ENCODE measurements at places on chromosomes 4 and X.

GRCh38 chr4:38983787-38984598 lies 48.2 kb downstream of the TMEM156 start:
- DNase-seq = no peak

DNA sequence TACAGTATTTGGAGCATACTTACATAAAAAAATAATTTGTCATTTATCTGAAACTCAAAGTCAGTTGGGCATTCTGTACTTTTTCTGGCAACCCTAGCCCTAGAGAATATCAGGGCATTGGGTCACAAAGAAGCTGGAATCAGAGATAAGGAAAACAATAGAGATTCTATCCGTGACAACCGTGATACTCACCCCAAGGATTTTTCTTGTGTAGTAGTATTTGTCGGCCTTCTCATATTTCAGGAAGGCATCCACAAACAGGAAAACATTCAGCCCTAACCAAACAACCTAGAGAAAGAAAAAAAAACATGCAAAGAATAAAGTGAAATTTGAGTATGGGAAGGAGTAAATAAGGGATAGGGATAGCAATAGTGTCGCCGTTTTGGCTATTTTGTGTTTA lies 3.6 kb downstream of the NOX1 start:
- no peak for DNase-seq

- no peak for DNase-seq
Measured at GRCh38 chr4:57550198-57550597, 440.0 kb upstream of the IGFBP7 start.

GRCh38 chr4:166924424-166924823 lies 309.9 kb downstream of the SPOCK3 start:
- DNase-seq = no peak

DNA sequence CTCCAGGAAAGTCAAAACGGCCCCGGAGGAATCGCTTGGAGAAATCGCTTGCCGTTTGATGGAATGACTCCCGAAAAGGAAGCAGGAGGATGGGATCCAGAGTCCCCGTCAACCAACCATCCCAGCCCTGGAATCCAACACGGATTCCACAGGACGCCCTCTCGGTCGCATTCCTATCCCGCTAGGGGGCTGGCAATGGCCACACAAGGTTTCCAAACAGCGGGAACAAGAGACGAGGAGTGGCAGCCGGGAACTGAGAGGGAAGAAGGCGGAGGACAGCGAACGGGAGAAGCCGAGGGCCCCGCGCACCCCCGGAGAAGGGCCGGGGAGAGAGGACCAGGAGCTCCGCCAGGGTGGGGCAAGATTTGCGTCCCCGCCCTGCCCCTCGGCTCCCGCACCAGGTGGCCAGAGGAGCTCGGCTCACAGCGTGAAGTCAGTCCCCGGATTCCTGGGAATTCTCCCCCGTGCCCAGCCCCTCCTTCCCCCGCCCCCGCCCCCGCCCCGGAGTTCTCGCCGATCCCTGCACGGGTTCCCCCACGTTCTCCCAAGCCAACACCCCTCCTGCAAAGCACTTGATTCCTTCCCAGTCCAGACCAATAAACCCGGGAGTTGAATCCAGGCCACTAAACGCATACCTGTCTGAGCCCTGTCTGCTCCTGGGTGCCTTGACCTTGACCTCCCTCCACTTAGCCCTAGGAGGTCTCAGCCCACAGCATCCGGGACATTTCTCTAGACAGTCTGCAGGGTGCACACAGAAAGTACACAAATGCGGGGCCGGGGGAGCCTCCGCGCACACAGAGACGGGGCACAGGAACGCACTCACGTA lies 1.4 kb downstream of the PDZD4 start:
- no peak for DNase-seq

GRCh38 chrX:7927259-7928167 lies at the start of gene PNPLA4:
Gene PNPLA4, minus strand, starts transcription at chrX:7927413. Its CDS starts 1,294 bp downstream, at chrX:7926119.
- peak; percentile 71 for DNase-seq

DNA sequence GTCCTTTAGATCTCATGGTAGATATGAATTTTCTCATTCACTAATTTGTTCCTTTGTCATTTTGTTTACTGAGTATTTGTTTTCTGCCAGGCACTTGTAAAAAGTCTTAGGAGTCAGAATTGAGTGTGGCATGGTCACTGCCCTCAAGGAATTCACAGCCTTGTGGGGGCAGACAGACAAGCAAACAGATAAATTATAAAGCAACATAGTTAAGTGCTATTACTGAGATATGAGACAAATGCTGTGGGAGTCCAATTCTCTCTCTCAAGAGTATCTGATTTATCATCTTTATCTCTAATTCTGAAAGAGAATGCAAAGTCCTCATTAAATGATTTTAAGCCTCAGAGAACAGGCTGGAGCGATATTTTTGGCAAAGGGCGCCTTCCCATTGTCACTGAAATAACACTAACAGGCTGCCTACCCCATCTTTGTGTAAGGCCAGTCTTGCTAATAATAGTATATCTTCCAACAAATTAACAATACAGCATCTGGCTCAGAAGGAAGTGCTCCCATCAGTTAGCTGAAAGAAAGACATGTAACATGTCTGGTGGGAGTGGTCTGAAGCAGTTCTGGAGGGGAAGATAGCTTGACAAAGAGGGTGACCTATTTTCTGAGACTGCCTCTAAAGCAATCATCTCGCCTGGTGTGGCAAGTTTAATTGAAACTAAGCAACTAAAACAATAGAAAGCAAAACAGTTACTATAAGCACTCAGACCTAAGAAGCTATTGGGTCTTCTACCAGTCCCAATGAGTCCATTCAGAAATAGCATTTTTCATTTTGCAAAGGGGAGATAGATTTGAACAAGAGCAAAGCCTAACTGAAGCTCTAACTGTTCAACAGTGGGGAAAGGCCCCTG lies 61.5 kb upstream of the AMOT start:
- DNase-seq = no peak

GRCh38 chr4:56752985-56753384 lies 68.5 kb downstream of the SPINK2 start:
- no peak for DNase-seq

DNA sequence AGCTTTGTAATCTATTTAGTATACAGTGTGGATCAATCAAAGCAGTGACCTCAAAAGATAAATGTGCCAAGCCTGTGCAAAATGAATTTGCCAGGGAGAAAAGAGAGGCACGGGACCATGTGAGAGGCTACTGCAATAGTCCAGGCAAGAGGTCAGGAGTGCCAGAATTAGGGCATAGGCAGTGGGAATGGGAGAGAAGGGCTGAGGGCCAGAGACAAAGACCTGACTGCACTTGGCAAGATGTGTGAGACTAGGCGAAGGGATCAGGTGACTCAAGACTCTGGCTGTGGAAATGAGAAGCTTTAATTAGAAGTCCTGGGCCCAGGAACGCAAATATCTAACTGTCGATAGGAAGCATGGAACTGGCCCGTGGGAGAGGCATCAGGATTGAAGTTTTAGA lies 168.1 kb downstream of the DHX15 start:
- DNase-seq = no peak

- DNase-seq = no peak
Measured at GRCh38 chrX:19860571-19860970, 26.8 kb downstream of the SH3KBP1 start.

GRCh38 chr4:76513482-76513881 lies 78.5 kb downstream of the SHROOM3 start:
- no peak for DNase-seq

GRCh38 chrX:95628796-95629195 lies 1055.8 kb upstream of the DIAPH2 start:
- no peak for DNase-seq

DNA sequence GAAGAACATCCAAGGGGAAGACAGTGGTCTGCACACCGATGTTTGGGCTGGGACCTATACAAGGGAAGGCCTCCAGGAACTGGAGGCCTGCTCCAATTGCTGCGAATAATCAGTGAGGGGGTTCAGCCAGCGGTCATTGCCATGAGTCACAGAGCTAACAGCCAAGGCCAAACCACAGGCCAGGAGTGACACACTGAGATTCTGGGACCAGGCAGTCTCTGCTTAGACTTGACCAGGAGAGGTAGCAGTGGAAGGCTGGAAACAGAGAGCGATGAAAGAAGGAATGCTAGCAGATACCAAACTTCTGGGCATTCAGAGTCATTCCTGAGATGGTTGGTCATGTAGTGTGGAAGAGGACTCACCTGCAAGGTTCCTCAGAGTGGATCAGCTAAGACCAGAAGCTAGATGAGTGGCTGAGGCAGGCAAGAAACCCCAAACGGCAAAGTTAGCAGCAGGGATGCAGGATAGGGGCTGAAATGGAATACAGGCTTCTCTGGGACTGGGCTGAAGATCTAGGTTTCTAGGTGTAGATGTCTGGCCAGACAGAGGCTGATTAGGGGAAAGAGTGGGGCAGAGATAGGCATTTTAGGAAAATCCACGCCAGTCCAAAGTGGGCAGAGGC lies 54.7 kb downstream of the CNGA2 start:
- no peak for DNase-seq

- no peak for DNase-seq
Measured at GRCh38 chr4:99971453-99972111, 21.5 kb upstream of the H2AZ1 start.

GRCh38 chr4:63440236-63440635 lies 969.0 kb downstream of the TECRL start:
- no peak for DNase-seq

- DNase-seq = no peak
Measured at GRCh38 chrX:110915111-110915510, 119.5 kb upstream of the CHRDL1 start.

DNA sequence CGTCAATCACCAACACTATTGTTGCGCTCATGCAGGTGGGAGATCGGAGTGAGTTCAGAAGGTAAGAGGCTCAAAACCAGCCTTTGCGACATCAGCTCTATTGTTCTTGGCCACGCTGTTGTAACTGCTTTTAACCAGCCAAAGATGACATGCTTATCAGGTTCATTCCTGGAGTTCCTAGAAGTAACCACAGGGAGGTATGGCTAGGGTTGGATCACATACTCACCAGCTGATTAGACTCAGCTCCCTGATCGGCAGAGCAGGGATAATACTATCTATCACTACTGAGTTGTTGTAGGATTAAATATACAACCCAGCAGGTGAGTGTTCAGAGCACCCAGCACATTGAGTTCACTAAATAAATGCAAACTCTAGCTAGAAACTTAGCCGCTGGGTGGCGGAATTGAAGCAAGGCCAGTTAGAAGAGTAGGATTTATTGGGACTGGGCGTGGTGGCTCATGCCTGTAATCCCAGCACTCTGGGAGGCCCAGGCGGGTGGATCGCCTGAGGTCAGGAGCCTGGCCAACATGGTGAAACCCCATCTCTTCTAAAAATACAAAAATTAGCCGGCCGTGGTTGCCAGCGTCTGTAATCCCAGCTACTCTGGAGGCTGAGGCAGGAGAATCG lies 12.4 kb downstream of the SLC34A2 start:
- DNase-seq = no peak

DNA sequence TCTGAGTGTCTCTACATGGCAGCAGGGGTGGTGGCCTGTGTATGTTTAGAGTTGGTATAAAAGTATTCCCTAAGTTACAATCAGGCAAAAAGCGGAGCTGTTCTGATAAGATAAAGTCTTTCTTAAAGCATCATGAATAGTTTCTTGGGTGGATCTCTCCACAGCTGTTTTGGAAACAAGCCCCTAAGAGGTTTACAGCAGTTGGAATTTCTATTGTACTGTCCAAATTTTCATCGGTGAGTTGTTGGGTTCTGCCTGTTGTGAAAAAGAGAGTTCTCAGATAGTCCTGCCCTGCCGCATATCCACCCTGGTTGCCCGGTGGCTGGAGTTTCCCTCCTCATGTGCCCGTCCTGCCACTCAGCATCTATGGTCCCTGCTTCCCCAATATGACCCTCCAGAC lies 50.1 kb downstream of the C4orf51 start:
- no peak for DNase-seq

- DNase-seq = no peak
Measured at GRCh38 chrX:10117864-10118377, 38.9 kb upstream of the CLCN4 start.

DNA sequence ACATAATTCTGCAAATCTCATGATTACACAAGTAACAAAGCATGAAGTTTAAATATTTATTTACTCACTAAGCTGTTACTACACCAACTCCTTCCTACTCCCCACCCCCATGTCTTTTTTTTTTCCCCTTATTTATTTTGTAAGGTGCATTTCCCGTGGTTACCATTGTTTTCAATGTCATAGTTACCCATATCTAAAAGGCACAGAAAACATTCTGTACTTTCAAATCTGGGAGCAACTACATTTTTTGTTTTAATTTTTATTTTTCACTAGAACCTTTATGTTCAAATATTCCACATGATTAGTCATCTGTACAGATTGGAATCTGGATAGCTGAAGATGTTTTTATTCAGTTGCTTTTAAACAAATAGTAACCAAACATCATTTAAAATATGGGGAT lies 62.8 kb downstream of the PPP3CA start:
- no peak for DNase-seq

GRCh38 chr4:159042097-159042605 lies 60.7 kb upstream of the RAPGEF2 start:
- DNase-seq = no peak

GRCh38 chr4:151934766-151935165 lies 174.0 kb upstream of the GATB start:
- DNase-seq = no peak

GRCh38 chr4:99490286-99490685 lies 20.5 kb upstream of the C4orf17 start:
- DNase-seq = no peak

DNA sequence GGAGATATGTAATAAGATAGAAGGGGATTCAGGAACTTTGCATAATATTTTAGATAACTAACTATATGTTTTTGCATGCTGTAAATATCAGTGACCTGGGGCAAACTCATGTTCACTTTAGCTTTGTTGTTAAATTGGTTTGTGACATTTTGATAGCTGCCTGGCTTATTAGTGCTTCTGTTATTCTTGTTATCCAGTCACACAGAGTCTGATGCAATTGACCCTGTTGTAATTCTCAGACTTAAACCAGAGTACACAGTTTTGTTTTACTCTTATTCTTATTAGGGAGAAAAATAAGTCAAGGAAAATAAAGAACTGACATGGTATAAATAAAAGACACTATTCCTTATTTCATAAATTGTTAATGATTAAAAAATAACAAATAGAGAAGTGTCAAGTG lies 516.7 kb upstream of the SLIT2 start:
- DNase-seq = no peak

DNA sequence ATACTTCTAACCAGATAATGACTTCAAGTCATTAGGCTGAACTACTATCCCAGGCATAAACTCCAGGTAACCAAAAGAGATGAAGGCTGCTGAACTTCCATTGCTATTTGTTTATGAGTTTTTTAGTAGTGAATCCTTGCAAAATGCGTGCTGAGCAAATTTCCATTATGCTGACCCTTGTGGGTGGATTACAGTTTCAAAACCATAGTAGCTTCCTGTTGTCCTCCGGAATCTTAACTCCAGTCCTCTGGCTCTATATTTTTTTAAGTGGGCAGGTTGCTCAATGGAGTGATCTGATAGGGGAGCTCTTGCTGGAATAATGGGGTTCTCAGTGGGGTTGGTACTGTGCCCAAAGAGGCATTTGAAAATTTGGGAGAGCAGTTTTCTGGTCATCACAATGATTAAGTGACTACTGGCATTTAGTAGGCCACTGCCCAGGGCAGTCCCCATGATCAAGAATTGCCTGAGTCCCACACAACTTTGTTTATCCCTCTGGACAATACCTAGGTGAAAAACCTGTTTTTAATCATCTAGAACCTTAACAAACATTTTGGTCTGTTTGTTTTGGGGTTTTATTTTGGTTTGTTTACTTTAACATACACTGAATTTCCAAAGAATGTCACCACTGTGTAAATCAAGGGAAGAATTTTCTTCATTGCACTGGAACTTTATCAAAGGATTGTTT lies 302.3 kb upstream of the GATB start:
- DNase-seq = no peak

GRCh38 chrX:76862509-76862908 lies 435.0 kb downstream of the MAGEE1 start:
- DNase-seq = no peak
